ENCODE measurements at places on chromosomes 7 and 10.

- no peak for DNase-seq
Measured at GRCh38 chr7:30973791-30974604, 10.2 kb downstream of the GHRHR start.

- DNase-seq = no peak
Measured at GRCh38 chr10:103849880-103850571, 5.3 kb downstream of the SH3PXD2A start.

DNA sequence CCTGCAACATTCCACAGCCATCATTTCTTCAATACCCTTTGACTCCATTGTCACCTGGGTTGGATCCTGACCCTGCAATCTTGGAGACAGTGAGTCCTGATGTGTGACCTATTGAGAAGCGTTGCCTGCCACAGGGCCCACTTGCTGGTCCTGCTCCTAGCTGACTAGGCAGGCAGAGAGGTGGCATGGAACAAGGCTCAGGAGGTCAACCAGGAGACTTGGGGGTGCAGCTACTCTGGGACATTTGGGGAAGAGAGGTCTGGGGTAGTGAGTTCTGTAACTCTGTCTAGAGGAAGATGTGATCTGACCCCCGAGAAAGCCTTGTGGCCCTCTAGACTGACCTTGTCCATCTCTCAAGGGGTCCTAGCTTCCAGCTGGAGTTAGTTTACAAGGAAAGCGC, 1.8 kb downstream of the ZMIZ2 start:
- no peak for DNase-seq

DNA sequence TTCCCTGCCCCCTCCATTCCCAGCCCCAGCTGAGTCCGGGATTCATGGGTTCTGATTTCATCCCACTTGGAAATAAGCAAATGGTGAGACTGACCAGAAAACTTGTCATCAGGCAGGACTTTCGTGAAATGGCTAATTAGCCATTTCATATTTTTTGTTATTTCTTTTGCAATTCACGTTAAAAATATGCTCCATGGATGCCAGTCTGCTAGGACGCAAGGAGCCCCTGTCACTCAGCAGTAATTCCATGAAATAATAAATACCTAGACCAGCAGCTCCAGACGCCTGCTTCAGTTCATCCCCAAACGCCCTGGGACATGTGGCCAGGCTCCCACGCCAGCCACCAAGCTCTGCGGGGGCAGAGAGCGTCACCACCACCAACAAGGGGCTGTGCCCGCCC, 111.0 kb downstream of the TRIL start:
- no peak for DNase-seq

DNA sequence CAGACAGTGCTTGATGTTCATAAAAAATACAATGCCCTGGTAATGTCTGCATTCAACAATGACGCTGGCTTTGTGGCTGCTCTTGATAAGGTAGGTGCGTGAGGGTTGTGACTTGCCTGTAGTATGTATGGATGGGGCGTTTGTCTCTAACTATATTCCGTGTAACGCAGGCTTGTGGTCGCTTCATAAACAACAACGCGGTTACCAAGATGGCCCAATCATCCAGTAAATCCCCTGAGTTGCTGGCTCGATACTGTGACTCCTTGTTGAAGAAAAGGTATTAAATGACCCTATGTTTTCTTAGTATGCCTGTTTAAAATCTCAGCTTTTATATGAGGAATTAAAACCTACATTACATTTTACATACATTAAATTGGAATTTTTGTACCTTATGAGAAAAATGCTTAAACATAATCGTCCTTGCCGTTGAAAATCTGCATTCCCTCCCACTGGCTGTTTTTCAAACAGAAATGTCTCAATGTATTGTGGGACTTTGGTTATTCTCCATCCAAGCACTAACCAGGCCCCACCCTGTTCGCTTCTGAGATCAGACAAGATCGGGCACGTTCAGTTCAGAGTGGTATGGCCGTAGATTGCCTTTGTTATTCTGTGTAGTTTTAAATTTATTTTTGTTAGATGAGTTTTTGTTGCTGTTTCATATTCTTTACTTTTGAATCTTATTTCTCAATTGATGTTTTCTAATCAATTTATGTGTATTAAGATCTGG, 85.3 kb downstream of the CUL1 start:
- no peak for DNase-seq

DNA sequence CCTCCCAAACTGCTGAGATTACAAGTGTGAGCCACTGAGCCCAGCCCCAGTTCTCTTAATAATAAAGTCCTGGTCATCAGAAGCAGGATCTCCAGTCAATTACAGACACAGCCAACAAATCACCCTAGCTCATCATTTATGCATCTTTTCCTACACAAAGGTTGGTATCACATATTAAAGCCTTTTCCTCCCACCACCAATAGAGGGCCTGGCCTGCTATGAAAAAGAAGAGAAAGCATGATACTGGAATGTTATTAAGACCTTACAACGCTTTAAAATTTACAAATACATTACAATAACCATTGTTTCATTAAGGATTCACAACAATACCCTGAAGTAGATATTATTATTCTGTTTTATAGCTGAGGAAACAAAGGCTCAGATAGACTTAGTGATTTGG, 25.9 kb downstream of the VAX1 start:
- no peak for DNase-seq

- DNase-seq = no peak
Measured at GRCh38 chr10:103626178-103626577, 132.7 kb downstream of the NEURL1 start.

GRCh38 chr10:71968553-71969474, 4.6 kb downstream of the CHST3 start:
- DNase-seq = no peak

- no peak for DNase-seq
Measured at GRCh38 chr10:88659725-88660597, 4.3 kb upstream of the LIPF start.

DNA sequence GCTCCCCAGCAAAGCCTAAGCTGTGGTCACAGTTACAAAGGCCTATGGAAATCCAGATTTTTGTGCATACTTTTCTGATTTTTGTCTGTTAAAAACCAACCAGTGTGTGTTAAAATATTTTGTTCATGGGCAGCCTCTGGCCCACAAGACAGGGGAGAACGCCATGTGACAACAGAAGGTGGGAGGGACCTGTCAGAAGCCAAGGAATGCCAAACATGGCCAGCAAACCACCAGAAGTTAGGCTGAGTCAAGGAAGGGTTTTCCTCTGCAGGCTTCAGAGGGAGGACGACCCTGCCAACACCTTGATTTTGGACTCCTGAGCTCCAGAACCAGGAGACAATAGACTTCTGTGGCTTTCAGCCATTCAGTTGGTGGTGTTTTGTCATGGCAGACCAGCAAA, 127.3 kb downstream of the CUL2 start:
- no peak for DNase-seq

- peak; percentile 82 for DNase-seq
Measured at GRCh38 chr10:22228943-22229801, 11.4 kb upstream of the EBLN1 start.

GRCh38 chr10:25745976-25746375, 188.1 kb upstream of the MYO3A start:
- no peak for DNase-seq

DNA sequence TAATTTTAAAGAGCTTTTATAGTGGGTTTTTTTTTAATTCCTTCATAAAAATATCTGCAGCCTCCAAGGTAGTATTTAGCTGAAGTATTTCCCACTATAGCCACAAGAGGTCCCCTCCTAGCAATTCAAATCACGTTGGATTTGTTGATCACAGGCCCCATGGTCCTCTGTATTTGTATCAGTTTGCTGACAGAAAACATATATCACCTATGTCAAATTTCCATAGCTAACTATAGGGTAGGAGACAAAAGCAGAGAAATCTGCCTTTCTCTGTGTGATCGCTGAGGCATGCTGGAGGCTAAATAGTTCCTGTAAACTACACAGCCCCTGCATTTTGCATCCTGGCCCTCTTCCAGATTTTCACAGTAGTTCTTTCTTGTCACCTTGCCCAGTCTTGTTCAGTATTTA, 1.7 kb upstream of the CTNNA3 start:
- no peak for DNase-seq

- no peak for DNase-seq
Measured at GRCh38 chr7:34491899-34492298, 166.1 kb upstream of the NPSR1 start.

- DNase-seq = no peak
Measured at GRCh38 chr7:75945297-75946168, 30.6 kb downstream of the POR start.

DNA sequence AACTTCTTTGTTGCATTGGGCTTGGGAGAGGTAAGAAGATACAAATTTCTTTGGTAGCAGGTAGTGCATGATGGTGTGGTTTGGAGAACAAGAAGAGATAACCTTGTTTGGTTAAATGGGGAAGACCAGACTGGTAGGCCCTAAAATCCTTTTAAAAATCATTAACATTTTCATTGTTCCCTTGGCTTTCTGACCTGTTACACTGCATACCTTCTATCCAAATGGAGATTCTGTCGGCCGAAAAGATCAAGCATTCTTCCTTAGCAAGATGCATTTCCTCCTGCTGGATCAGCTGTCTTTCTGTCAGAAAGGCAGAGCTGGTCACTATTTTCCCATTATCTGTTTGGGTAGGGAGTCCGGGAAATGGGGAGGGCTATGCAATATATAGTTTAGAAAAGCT, 33.7 kb downstream of the AGK start:
- no peak for DNase-seq

DNA sequence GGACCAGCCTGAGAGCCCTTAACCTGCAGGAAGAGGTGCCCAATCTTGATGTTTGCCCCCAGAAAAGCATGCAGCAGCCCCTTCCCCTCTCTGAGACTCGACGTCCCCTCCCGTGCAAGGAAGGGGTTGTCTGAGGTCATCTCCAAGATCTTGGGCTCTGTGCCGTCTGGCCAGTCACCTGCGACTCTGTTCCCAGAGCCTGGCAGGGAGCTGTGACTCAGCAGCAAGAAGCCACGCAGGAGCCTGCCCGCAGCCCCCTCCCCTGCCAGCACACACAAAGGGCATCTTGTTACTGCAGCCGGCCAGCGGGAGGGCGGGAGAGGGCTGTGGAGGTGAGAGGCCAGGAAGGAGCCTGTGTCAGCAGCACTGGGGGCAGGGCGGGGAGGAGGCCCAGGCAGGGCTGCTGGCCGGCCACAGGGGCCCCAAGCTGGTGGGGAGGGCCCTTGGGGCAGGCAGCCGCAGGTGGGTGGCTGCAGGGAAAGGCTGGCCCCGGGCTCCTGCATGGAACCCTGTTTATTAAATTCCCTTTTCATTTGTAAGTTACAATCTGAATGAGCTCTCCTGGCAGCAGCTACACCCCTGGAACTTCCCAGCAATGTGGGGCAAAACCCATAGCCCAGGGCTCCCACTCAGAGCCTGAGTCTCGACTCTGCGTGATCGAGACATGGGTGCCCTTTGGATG, 103.7 kb upstream of the ZMIZ1 start:
- DNase-seq = no peak

- no peak for DNase-seq
Measured at GRCh38 chr7:143284591-143285469, at the start of gene TMEM139. TSS of gene TMEM139 (plus strand) at chr7:143284958. CDS start at chr7:143285958, 1,000 bp downstream.

GRCh38 chr7:102152672-102153598, 133.7 kb upstream of the SH2B2 start:
- no peak for DNase-seq

DNA sequence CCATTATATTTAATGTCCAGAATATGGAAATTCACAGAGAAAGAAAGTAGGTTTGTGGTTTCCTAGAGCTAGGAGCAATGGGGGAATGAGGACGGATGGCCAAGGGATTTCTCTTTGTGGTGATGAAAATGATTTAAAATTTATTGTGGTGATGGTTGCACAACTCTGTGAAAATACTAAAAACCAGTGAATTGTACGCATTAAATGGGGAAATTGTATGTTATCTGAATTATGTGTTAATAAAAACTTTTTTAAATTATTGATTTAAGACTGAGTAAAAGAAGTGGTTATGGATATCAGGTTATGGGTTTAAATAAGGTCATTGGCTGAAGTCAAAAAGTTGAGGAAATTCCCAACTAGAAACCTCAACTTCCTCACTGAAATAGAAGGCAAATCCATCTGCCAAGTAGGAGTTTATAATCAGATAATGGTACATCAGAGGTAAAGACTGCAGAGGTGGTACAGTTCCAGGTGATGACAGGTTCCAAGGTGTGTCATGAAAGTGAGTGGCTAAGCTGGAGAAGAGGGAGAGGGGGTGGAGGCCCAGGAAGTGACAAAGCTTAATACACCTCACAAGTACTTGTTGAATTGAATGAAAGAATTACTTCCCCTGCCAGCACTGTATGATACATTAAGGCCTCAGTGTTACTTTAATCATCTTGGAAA, 68.9 kb upstream of the CCDC71L start:
- no peak for DNase-seq

DNA sequence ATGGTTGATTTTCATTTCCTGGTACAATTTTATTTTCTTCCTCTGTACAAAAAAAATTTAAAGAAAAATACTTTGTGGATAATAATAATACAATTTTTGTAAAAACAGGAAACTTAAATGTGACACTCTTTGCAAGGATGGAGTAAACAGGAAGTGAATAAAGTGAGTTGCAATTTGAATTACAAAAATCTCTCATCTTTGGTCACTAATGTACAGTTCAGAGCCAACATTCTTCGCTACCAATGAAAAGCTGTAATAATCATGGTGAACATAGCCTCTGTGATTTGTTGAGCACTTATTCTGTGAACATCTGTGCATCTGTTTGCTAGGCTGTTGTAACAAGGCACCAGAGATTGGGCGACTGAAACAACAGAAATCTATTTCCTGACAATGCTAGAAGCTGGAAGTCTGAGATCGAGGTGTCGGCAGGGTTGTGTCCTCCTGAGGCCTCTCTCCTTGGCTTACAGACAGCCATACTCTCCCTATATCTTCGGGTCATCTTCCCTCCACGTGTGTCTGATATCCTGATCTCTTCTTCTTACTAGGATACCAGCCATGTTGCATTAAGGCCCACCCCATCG, 295.3 kb upstream of the KLF6 start:
- no peak for DNase-seq

DNA sequence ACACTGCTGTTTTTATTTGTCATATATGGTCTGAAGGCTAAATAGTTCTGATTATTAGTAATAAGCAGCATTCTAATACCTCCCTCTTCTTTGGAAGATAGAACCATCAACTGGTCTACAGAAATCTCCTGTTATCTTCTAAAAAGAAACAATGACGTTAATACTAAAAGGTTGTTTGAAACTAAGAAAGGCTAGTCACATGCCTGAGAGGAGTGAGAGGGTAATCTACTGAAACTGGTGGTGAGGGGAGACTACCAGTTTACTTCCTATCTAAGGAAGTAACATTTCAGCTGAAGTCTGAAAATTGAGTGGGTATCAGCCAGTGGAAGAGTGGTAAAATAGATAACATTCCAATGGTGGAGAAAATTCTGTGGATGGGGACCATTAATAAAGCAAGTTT, 48.4 kb downstream of the FGFBP3 start:
- no peak for DNase-seq

GRCh38 chr10:128481152-128481840, 355.1 kb upstream of the MKI67 start:
- DNase-seq = no peak

GRCh38 chr7:110084181-110084807, 1006.6 kb upstream of the LRRN3 start:
- DNase-seq = no peak

DNA sequence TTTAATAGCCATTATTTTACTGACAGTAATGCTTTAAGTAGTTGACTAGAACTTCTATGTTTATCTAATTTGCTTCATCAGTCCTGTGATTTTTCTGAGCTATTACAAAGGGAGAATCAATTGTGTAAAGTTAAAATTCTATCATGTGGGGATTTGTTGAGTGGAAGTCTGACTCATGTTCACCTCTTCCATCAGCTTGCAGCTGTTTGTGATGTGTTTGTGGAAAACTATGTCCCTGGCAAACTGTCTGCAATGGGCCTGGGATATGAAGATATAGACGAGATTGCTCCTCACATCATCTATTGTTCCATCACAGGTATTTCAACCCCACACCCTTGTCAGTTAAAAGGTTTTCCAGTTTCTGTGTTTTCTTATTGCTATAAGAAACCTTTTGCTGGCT, 59.9 kb downstream of the SUGCT start:
- no peak for DNase-seq

Measured in stimulated activated CD4-positive, alpha-beta T cell treated with anti-CD3 and anti-CD28 coated beads, Interleukin-1b, Interleukin-23, amount 100 ng/mL, for 24 hours (primary cell).